ENCODE measurements at places on chromosomes 2 and 18.

DNA sequence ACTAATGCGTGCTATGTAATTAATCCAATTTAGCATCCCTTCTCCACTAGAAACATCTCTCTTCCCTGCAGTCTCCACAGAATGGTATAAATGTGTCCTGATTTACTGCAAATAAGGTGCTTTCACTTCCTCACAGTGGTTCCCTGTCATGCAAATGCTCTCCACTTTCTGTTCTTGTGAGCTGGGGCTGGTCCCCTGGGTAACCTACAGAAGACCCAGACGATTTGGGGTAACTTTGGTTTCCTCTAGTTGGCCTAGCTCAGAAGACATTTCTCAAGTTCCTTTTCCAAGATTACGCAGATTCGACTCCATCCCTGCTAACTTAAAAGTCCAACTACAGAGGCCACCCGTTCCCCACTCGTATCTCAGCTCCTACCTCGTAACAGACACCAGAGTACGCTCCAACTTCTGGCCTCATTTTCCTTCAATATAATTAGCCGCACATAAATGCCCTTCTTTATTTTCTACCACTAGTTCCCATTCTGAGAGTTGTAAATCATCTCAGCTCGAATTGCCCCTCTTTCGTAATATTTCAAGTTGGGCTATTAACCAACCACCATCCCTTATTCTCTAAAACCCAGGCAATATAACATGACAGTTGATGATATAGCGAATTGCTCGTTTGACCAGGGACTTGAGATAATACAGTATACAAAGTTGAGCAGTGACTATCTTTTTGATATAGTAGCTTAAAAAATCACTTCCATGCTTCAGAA lies 28.8 kb upstream of the NEDD4L start:
- DNase-seq: no peak

DNA sequence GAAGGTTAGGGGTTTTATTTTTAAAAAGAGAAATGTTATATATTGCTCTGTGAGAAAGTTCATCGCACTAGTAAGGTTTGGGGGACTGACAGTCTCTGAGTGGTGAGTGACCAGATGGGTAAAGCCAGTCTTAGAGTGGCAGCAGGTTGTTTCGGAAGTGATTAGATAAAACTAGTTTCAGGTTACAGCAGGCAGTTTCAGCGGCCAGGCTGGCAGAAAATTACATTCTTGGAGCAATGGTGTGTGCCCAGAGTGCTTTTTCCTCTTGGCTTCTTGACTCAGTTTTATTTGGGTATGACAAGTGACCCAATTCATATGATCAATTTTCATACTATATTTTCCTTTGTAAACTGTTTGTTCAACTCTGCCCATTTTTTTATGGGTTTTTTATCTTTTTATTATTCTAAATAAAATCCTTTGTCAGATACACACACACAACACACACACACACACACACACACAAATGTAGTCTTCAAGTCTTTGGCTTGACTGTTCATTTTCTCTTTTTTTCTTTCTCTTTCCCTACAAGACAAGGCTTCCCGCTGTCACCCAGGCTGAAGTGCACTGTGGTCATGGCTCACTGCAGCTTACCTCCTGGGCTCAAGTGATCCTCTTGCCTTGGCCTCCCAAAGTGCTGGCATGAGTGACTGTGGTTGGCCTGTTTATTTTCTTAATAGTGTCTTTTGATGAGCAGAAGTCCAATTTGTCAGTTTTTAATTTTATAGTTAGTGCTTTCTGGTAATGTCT lies 30.9 kb downstream of the RALBP1 start:
- no peak for DNase-seq

DNA sequence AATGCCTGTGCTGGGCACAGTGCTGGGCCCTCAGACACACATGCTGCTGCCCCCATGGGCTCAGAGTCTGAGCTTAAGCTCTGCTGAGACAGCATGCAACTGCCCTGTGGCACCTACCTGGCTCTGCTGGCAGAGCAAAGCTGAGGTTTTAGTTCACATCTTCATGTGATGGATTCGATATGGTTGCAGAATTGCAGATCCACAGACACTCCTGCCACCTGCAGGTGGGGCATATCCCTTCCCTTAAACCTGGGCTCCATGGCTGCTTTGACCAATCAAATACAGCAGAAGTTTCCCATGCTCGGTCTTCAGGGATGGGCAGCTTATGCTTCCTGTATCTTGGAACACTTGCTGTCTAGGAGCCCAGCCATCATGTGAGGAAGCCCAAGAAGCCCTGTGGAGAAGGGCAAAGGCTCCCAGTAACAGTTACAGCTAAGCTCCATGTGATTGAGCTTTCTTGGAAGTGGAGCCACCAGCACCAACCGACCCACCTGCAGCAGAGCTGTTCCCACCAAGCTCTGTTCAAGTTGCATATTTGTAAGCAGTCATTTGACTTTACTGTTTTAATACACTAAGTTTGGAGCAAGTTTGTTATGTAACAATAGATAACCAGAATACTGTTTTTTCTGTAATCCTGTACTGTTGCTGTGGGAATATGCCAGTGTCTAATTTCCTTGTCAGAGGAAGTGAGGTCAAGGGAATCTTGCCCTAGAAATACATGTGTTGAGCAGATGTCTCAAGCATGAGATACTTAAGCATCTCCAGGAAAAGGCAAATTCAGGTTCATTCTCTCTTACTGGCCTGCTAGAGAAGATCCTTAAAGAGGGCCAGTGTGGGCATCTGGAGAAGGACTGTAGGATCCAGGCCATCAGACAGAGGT lies 79.3 kb downstream of the SH3RF3 start:
- DNase-seq: no peak

GRCh38 chr2:71609029-71609428 lies 155.7 kb downstream of the DYSF start:
- no peak for DNase-seq

DNA sequence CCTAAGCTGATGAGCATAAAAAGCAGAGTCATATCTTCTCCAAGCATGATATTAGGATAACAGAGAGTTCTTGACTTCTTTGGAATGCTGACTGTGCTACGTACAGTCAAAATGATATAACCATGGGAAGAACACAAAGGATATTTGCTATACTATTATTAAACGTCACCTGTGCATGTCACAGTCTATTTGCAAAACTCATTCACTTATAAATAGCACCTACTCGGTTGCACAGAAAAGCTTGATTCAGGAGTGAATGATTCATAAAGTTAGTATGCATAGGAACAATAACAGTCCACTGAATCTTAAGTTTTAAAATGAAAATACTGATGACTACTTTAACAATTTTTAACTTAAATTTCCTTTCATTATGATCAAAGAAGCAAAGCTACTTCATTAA lies 83.3 kb downstream of the SP3 start:
- no peak for DNase-seq

DNA sequence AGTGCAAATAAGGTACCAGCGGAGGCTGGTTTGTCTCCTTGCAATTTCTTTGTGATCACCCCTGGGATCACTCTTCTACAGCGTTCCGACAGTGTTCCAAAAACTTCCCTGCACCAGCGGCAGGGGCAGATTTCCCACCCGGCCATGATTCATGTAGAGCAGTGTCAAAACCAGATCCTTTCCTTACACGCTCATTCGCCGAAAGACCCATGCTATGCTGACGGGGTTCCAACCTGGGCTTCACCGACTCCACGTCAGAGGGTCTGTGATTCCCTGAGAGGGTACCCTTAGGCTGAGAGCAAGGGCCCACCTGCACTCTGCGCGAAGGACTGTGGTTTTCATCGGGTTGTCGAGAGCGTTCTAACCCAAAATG lies 423 bp upstream of the TTC27 start:
- peak; percentile 15 for DNase-seq

DNA sequence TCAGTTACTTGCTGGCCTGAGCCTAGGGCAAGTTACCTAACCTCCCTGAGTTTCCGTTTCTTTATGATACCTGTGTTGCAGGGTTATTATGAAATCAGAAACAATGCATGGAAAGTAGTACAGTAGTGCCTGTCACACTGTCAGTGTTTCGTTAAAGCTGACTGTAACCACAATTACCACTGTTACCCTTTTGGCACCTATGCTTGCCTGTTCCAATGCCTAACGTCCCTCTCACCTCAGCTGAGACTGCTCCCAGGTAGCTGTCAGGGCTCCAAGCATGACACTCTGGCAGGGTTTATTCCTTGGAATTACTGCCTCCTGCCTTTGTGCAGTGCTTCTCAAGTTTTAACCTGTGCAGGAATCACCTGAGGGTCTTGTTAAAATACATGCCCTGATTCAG lies 135.2 kb upstream of the RBMS1 start:
- DNase-seq: no peak

DNA sequence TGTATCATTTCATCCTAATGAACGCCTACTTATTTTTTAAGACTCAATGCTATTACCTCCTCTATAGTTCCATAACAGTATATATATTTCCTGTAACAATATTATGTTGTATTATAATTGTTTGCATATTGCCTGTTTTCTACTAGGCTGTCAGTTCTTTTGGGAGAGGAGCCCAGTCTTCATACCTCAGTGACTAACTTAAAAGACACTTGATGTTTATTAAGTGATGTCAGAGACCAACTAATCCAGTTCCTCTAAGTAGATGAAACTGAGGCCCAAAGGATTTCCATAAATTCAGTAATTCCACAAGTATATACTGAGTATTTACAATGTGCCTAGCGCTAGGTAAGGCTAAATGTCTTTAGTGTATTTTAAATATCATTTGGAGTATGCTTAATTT lies 48.9 kb upstream of the AAK1 start:
- no peak for DNase-seq

GRCh38 chr18:79111483-79111882 lies 42.3 kb downstream of the ATP9B start:
- no peak for DNase-seq
